ENCODE measurements at places on chromosomes 4 and X. TPM values are rescaled to one million over a fixed set of nuclear protein-coding genes. Genes with fewer than 3 reads are reported as not detected.
A peak's percentile ranks its signal among the peaks of the same experiment; 100 is the strongest.

DNA sequence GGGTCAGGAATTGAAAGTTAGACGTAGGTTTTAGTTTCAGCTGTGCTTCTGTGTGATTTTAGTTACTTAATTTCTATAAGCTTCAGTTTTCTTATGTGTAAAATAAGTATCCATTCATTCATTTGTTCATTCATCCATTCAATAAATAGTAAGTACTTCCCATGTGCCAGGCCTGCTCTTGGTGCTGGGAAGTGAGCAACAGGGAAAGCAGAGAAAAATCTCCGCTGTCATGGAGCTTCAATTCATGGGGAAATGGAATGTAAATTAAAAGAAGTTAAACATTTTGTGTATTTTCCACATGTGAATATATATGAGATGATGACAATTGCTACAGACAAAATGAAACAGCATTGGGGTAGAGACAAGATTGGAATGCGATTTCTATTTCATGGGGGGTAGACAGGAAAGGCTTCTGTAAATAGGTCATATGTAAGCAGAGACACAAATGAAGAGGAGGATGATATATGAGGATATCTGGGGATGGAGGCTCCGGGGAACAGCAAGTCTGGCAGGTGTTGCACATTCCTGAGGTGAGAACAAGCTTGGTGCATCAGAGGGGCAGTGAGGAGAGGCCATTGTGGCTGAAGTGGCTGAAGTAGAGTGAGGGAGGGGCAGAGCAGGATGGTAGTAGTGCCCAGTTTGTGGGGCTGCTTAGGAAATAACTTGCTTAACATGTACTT, 66.2 kb downstream of the FHIP1A start:
- no peak for DNase-seq

The ABHD18 gene
- polyA plus RNA-seq: 1.8 TPM

- no peak for DNase-seq
These were observed 584.4 kb upstream of the AADAT start for GRCh38 chr4:170674176-170674575.

The CCNA2 gene
- 23.3 TPM for polyA plus RNA-seq

- no peak for DNase-seq
These were observed 56.0 kb downstream of the RAI2 start for GRCh38 chrX:17805120-17805519.

The PAPSS1 gene
- polyA plus RNA-seq: 77.2 TPM

GRCh38 chrX:97367125-97367524, 483.4 kb downstream of the RPA4 start:
- DNase-seq: no peak

- DNase-seq: no peak
These were observed 202.7 kb downstream of the SLC4A4 start for GRCh38 chr4:71541541-71541940.

DNA sequence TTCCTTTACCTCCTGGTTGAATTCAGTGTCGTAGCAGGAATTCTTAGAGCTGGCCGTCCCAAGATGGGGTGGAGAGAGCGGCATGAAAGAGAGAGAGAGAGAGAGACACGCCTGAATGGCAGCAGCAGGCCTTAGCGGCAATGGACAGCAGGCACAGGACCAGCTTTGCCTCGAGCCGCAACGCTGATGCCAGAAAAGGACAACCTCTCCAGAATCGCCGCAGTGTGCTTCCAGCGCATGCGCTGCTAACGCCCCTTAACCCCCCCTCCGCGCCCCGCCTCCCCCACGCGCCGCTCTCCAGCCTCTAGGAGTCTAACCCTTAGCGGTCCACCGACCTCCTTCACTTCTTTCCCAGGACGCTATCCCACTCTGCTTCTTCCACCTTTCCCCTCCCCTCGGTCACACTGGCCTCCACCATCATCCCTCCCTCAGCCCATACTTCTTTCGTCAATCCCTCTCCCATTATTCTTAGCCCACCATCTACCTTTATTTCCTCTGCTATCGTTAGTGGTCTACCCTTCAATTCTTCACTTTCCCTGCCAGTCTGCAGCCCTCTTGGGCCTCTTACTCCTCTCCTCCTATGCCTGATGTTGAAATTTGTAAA, 10.5 kb upstream of the ZCCHC13 start:
- DNase-seq: peak; percentile 74

- no peak for DNase-seq
These were observed 136.2 kb downstream of the SMIM20 start for GRCh38 chr4:26050212-26050643.

DNA sequence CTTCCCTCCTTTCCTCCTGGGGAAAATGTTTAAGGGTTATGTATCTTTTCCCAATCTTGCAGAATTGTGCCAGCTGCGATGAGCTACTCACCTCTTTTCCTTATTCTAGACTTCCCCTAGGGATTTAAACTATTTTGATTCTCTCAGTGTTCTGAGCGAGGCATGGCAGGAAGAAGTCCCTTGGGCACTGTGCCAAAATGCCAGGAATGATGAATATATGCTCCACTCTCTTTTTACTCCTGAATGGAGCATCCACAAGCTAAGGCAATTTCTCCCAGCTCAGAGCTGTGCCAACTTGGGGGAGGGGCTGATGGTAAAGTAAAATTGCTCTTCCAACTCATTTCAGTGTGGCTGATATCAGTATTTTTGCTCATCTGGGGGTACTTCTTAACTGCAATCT, 4.0 kb upstream of the C4orf17 start:
- no peak for DNase-seq

The EDA gene
- 0.29 TPM for polyA plus RNA-seq

The IBSP gene
- not detected for polyA plus RNA-seq

The PABPC4L gene
- 0.37 TPM for polyA plus RNA-seq

DNA sequence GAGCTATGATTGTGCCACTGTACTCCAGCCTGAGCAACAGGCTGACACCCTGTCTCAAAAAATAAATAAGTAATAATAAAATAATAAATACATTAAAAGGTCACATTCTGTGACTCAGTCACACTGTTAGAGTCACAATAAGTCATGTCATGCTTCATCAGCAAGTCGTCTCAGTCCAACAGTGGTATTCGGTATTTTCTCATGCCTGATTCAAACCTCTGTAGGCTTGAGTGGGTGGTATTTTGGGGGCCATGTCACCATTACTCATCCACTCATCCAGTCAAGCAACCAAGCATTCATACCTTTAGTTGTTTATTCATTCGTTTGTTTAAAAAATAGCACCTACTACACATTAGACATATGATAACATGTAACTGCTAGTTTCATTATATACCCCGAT, 46.9 kb downstream of the SUPT20HL2 start:
- DNase-seq: no peak

The S100G gene
- polyA plus RNA-seq: not detected

- no peak for DNase-seq
These were observed 8.8 kb downstream of the FNIP2 start for GRCh38 chr4:158777423-158778155.

The DGKQ gene
- polyA plus RNA-seq: 15.8 TPM

The GLUD2 gene
- 0.27 TPM for polyA plus RNA-seq

The POLN gene
- 1.3 TPM for polyA plus RNA-seq

The TMEM156 gene
- 0.33 TPM for polyA plus RNA-seq

- no peak for DNase-seq
These were observed 66.6 kb downstream of the RNF150 start for GRCh38 chr4:141066690-141067089.

The PRR27 gene
- not detected for polyA plus RNA-seq

GRCh38 chr4:41745292-41746024, 3.1 kb downstream of the PHOX2B start:
- DNase-seq: no peak

The SYNPO2 gene
- polyA plus RNA-seq: 0.06 TPM

DNA sequence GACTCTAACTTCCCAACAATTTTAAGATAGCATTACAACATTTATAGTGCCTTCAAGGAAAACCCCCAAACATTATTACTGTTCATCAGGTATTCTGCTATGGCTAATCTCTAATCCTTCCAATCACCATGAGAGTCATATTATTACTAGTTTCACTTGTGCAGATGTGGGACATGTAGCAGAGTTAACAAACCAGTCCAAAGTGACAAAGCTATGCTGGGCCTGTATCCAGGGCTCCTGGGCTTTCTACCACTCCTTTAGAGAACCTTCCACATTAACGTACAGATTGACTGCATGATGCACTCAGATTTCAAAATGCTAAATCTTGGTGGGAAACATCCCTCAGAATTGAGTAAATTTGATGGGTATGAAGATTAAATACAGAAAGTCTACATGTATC, 16.4 kb downstream of the CASP3 start:
- no peak for DNase-seq

DNA sequence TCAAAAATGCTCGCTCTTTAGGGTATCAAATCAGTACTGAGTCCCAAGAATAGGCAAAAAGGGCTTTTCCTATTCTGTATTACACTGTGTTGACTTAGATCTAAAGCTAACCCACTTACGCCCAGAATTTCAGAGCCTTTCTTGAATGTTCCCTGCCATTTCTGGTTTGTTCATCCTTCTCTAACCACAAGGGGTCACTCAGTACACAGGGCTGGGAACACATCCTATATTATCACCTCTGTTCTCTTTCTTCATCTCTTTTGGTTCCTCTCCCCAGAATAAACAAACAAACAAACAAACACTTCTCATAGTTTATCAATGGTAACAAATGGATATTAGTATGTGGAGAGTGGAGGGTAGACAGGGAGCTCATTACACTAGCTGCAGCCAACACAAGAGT, 25.5 kb upstream of the MORC4 start:
- DNase-seq: peak; percentile 29

GRCh38 chrX:133473451-133473850, 58.2 kb upstream of the GPC4 start:
- no peak for DNase-seq

- DNase-seq: peak; percentile 11
These were observed at the start of gene UGT8 for GRCh38 chr4:114598191-114599121. UGT8 (plus strand) TSS chr4:114598807; CDS start chr4:114622881, 24,074 bp downstream.

- DNase-seq: no peak
These were observed 50.7 kb upstream of the PRDM5 start for GRCh38 chr4:120973207-120973606.

DNA sequence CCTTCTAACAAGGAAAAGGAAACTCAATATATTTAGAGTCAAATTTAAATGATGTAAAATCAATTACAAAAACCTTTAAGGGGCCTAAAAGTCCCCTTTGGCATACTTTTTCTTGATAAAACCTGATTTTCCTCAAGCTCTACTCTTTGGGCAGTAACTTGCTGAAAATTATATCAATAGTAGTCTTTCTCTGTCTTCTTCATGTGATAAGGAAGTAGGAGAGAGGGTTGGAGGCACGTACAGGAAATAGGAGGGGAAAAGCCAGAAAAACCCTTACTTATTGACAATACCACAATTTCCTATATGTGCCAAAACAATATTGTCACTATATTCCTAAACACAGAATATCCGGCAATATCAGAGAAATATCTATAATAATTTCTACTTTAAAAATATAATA, 9.6 kb downstream of the RHOH start:
- peak; percentile 10 for DNase-seq

DNA sequence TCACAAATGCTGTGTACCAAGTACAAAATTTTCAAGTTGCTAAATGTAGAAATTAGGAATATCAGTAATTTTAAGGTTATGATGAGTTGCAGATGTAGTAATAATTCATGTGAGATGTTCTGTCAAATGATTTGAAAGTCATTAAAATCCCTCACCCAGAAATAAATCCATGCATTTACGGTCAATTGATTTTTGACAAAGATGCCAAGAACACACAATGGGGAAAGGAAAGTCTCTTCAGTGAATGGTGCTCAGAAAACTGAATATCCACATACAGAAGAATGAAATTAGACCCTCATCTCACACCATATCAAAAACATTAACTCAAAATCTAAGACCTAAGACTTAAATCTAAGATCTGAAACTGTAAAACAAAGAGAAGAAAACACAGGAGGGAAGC, 12.9 kb upstream of the BMPR1B start:
- no peak for DNase-seq

The NPY5R gene
- polyA plus RNA-seq: not detected

DNA sequence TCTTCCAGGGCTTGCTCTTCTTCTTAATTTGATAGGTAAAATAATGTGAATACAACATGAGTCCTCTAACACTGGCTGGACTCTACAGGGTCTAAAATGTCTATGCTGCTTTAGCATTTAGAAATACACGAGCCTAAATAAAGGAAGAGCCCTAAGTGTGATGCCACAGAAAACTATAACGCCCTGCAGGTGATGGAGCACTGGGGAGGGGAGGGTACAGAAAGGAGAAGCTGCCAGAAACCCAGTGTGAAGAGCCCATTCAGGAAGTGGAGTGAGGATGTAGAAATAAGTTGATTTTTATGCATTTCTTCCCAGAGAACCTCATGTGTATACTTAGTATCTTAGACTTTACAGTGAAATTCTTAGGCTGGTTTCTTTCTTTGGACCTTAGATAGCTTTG, 83.4 kb downstream of the TNIP2 start:
- DNase-seq: no peak

DNA sequence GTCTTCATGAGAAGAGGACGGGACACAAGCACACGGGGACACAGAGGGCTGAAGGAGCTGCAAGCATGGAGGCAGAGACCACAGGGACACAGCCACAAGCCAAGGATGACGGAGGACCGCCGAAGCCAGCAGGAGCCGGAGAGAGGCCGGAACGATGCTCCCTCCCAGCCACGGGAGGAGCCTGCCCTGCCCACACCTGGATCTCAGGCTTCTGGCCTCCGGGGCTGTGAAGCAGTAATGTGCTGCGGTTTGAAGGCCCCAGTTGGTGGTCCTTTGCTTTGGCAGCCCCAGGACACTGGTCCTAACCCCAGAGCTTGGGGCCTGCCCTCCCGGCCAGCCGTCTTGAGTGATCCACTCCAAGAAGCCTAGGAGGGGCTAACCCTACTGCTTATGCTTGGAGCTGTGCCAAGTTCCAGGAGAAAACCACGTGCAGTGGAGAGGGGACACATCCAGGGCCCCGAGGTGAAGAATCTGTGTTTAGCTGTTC, 85.9 kb downstream of the HMX1 start:
- DNase-seq: no peak

DNA sequence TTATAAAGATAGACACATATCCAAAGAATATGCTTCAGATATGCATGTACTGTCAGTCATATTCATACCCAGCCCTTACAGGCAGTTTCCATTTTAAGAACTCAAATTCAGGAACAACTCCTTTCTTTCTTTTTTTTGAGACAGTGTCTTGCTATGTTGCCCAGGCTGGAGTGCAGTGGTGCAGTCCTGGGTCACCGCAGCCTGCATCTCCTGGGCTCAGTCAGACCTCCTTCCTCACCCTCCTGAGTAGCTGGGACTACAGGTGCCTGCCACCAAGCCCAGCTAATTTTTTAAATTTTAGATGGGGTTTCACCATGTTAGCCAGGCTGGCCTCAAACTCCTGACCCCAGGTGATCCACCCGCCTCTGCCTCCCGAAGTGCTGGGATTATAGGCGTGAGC, 34.5 kb downstream of the SNX25 start:
- DNase-seq: no peak

DNA sequence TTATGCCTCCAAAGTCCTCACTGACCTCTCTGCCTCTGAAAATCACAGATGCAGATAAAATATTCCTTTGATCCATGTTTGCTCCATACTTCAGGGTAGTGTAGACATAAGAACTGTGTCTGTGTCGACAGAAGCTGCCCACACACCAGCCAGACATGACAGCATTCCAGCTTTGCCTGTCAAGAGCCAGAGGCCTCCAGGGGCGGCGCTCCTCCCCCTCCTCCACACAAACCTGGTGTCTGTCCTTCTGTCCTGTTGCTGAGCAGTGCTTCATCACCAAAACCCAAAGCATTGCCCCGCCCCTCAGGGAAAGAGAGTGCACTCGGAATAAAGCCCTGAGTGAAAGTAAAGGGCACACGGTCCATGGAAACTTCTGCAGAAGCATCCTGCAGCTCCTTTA, 379.4 kb downstream of the FBXW7 start:
- no peak for DNase-seq

GRCh38 chr4:102535398-102536082, 34.4 kb downstream of the NFKB1 start:
- DNase-seq: no peak

The FGF5 gene
- 0.37 TPM for polyA plus RNA-seq

The CXCL10 gene
- polyA plus RNA-seq: 0.25 TPM

The MAGEB16 gene
- not detected for polyA plus RNA-seq

The PPP1R2C gene
- not detected for polyA plus RNA-seq

The PIR gene
- polyA plus RNA-seq: 58.4 TPM

The ENOPH1 gene
- 8.2 TPM for polyA plus RNA-seq

Data from endothelial cell of umbilical vein (primary cell).